Mucosa of descending colon (tissue), 3 donors: ENCODE measurements at places on chromosomes 5 and 9. TPM values are rescaled to one million over a fixed set of nuclear protein-coding genes. Genes with fewer than 3 reads are reported as not detected.

The PLAC8L1 gene
- 0.70 TPM for total RNA-seq

DNA sequence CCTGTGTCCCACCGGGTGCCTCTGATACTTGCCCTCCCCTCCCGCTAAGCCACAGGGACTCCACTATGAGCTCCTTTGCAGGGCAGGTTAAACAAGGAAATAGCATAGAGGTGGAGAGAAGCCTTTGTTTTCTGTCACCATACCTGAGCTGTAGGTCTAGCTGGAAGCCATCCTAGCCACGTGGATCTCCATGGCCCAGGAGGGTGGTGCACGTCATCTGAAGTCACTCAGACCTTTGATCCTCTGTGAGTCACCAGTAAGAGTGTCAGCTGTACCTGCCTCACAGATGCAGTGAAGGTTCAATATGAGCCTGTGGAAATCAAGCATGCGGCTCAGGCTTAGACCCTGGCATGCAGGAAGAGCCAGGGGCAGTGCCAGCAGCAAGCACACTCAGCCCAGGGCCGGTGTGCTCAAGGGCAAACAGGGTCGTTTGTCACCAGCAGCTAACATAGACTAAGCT lies 55.1 kb downstream of the ASS1 start:
- peak; percentile 74 for DNase-seq

DNA sequence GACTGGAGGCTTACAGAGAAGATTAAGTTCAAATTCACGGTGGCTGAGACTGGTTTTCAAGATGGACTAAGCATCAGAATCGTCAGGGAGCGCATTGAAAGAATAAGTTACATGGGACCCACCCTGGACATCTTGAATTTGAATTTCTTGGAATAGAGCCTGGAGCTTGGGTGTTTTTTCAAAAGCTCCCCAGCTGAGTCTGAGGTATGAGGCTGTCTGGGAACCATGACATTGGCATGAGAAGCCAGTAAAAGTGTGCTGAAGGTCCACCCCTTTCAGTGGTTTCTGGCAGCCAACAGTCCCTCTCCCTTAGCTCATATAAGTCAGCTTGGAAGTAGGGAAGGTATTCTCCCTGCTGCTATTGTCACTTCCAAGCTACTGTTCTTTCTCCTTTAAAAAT lies 97.8 kb downstream of the MAST4 start:
- no peak for DNase-seq

The FGF10 gene
- total RNA-seq: 0.84 TPM

DNA sequence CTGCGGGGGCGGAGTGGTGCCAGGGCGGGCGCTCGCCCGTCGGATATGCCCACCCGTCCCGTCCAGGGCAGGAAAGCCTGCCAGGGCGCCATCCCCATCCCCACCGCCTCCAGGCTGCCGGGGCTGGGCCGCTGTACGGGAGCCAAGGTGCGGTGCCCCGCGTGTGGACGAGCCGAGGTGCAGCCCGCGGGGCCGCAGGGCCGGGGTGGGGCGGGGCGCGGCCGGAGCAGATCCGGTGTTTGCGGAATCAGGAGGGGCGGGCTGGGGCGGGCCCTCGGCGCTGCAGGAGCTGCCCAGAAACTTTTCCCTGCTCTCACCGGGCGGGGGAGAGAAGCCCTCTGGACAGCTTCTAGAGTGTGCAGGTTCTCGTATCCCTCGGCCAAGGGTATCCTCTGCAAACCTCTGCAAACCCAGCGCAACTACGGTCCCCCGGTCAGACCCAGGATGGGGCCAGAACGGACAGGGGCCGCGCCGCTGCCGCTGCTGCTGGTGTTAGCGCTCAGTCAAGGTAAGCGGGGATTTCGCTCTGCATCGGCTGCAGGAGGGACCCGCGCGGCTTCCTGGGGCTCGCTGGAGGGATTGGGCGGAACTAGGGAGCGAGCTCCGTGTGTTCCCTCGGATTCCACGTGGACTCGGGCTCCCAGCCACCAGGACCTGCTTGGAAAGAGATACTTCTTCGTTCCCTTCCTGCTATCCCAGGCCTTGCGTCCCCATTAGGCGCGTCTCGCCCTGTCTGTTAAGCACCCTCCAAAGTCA lies at the start of gene ITGA2:
TSS of gene ITGA2 (plus strand) at position 328 of the 756 bp plus-strand sequence. CDS start at position 445, 117 bp downstream.
- peak; percentile 81 for DNase-seq

DNA sequence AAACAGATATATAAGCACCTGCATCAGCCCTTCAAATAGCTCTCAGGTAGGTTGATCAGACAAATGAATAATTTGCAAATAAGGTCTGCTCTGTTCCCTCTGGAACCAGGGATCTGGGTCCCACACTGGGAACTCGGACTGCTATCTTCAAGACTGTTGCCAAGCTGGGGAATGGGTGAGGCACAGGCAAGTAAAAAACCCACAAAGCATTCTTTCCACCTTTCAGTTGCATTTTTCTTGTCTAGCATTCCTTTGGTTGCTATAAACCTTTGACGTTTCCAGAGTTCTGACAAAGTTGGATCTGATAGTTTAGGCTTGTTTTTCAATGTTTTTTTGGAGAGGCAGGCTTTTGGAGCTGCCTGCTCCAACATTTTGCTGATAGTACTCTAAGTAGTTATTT lies 20.1 kb downstream of the FBXL17 start:
- DNase-seq: no peak

The INSYN2B gene
- 0.16 TPM for total RNA-seq

DNA sequence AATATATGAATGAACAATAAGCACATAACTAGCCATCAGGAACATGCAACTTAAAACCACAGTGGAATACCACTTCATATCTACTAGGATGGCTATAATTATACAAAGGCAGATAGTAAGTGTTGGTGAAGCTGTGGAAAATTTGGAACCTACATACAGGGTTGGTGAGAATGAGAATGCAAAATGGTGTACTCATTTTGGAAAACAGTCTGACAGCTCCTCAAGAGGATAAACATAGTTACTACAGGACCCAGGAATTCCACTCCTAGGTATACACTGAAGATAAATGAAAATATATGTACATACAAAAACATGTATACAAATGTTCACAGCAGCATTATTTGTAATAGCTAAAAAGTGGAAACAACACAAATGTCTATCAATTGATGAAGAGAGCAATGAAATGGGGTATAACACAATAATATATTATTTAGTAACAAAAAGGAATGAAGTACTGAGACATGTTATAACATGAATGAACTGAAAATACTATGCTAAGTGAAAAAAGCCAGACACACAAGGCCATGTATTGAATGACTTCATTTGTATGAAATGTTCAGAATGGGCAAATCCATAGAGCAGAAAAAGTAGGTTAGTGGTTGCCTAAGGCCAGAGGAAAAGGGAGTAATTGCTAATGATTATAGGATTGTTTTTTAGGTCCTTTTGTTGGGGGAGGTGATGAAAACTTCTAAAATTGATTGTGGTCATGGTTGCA lies 31.2 kb upstream of the CDK5RAP2 start:
- no peak for DNase-seq

GRCh38 chr9:89444274-89444673 lies 53.6 kb downstream of the SEMA4D start:
- peak; percentile 67 for DNase-seq

- no peak for DNase-seq
Measured at GRCh38 chr5:9919306-9920030, 289.3 kb upstream of the TAS2R1 start.

DNA sequence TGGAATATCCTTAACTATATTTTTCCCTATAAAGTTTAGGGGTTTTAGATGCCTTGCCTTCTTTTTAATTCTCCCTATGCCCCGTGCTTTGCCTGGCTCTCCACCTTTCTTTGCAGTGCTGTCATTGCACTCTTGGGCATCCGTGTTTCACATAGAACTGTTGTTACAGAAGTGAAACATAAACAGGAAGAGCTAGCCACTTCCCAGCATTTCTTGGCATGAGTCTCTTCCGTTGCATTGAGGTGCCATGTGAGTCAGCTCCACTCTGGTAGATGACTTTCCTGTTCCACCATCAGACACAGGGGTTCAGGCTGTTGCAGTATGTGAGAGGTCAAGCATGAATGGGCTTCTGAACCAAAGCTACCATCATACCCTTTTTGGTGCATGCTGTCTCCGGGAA lies 73.4 kb downstream of the ANGPTL2 start:
- peak; percentile 42 for DNase-seq

The CXXC5 gene
- 28.1 TPM for total RNA-seq

DNA sequence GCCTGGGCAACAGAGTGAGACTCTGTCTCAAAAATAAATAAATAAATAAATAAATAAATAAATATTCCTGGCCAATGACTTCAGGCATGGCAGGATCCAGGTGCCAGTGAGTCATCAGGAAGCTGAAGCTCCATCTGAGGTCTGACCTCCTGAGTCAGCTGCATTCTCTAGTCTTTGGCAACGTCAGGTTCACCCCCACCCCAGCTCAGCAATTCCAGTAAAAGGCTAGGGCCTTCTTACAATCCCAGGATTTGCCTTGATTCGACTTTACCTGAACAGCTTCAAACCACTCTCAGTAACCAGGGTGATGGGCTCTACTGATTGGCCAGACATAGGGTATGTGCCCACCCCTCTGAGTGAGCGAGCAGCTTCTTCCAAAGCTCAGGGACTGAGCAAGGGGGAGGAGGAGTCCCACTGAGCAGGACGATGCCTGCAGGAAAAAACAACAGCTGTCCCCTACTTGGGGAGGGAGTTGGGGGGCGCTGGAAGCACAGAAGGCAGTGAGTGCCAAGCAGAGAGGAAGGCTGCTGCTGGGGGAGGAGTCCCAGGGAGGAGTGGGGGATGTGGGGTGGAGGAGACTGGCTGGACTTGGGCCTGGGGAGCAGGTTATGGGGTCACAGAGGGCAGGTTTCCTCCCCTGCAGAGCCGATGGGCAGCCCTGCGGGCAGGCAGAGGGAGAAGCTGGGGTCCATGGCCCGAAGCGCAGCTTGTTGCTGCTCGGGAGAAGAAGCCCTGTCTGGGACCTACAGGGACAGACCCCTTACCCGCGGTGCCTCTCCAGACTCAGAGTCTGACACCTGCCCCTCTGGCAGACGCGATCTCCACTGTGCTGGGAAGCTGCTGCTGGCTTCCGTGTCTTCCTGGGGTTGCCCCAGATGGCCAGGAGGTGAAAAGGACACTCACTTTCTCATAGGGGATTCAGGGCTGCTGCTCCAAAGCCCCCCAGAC lies 25.9 kb upstream of the UNC5A start:
- peak; percentile 17 for DNase-seq

- DNase-seq: peak; percentile 68
Measured at GRCh38 chr9:22244139-22245011, 202.2 kb upstream of the DMRTA1 start.

The ANKRD31 gene
- total RNA-seq: 0.14 TPM

DNA sequence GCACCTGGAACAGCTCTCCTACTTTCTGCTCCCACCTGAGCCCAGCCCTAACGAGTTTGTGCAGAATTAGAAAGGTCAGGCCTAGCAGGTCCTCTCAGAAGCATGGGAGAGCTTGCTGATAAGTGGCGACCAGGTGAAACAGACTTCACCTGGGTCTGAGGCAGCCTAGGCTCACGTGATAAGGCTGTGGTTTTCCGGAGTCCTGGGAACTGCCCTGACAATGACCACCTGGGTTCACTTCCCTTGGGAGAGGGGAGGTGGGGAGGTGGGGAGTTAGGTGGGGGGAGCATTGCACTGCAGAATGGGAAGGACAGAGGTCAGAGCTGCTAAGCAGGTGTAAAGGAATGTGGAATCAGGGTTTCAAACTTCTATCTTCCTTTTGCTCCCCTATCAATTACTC lies 152.9 kb upstream of the MAP1B start:
- DNase-seq: no peak

The CDH9 gene
- total RNA-seq: not detected

The MTMR12 gene
- total RNA-seq: 19.3 TPM

The FOXD4L6 gene
- not detected for total RNA-seq

The FYB1 gene
- 13.1 TPM for total RNA-seq

The GM2A gene
- total RNA-seq: 30.9 TPM

- DNase-seq: no peak
Measured at GRCh38 chr5:56598941-56599340, 216.4 kb upstream of the MAP3K1 start.

The IFNA21 gene
- not detected for total RNA-seq

GRCh38 chr5:66472010-66472409 lies 124.2 kb upstream of the MAST4 start:
- DNase-seq: no peak

DNA sequence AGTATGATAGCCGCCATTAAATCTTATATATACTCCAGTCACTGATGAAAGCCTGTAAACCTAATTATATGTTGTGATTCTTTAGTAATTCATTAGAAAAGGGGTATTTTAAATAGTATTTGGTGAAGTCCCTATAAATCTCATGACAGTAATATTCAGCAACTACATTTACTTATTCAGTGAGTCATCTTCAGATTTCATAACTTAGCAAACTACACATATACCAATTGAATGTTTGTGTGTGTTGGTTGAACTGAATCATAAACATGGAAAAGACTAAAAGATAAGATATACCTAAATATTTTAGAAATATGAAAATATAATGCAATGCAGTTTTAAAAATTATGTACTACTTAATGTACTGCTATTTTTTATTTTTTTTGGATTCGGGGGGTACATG lies 1050.4 kb downstream of the MAT2B start:
- no peak for DNase-seq

DNA sequence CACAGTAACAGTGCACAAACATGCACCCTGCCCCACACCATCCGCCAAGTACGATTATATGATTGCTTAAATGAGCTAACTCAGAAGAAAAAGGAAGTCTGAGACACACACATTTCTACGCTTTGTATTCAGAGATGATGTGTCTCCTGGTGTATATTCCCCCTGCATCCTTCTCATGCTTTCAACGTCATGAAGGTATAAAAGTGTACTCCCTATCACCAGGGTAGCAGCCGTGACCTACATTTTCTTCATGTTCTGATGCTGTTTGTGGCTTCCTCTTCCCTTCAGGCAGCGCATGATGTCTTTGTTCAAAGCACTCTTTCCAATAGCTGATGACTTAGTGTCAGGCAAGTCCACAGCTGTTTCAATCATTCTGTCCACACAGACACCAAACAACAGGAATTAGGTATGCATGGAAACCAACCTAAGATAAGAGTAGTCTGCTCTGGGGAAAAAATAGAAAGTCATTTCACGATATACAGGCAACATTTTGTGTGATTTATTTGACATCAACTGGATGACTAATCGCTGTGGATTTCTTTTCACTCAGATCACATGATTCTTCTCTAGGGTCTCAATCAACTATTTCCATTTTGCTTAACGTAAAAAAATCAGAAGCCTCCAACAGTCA lies 269.4 kb upstream of the PTGER4 start:
- no peak for DNase-seq

The GPRIN1 gene
- total RNA-seq: 1.6 TPM

- no peak for DNase-seq
Measured at GRCh38 chr5:83639911-83640310, 80.7 kb downstream of the HAPLN1 start.

The ZNG1A gene
- total RNA-seq: 25.2 TPM

- peak; percentile 40 for DNase-seq
Measured at GRCh38 chr5:36301858-36302603, at the start of gene RANBP3L. Gene RANBP3L (minus strand): TSS chr5:36301902. CDS start chr5:36301416, 486 bp downstream.

- DNase-seq: no peak
Measured at GRCh38 chr5:71829206-71829605, 110.1 kb downstream of the CARTPT start.

GRCh38 chr9:90915693-90916092 lies 114.1 kb downstream of the SYK start:
- peak; percentile 64 for DNase-seq

DNA sequence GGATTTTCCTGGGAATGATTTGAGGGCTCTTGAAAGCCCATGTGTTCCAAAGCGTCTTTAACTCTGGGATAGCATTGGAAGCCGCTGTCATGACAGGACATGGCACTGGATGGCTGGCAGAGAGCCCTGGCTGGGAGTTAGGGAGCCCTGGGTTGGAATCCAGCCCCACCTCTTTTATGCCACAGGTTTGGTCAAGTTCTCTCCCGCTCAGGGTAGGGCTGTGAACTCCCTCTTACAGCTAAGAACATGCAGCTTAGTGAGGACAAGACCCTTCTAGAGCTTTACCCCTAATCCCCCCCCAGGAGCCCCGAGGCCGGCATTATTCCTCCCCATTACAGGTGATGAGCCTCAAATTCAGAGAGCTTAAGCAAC lies 37.2 kb downstream of the OLFML2A start:
- no peak for DNase-seq
